Renal cortical epithelial cell (primary cell): ENCODE measurements at places on chromosomes 7 and 10. TPM values are rescaled to one million over a fixed set of nuclear protein-coding genes. Genes with fewer than 3 reads are reported as not detected.

DNA sequence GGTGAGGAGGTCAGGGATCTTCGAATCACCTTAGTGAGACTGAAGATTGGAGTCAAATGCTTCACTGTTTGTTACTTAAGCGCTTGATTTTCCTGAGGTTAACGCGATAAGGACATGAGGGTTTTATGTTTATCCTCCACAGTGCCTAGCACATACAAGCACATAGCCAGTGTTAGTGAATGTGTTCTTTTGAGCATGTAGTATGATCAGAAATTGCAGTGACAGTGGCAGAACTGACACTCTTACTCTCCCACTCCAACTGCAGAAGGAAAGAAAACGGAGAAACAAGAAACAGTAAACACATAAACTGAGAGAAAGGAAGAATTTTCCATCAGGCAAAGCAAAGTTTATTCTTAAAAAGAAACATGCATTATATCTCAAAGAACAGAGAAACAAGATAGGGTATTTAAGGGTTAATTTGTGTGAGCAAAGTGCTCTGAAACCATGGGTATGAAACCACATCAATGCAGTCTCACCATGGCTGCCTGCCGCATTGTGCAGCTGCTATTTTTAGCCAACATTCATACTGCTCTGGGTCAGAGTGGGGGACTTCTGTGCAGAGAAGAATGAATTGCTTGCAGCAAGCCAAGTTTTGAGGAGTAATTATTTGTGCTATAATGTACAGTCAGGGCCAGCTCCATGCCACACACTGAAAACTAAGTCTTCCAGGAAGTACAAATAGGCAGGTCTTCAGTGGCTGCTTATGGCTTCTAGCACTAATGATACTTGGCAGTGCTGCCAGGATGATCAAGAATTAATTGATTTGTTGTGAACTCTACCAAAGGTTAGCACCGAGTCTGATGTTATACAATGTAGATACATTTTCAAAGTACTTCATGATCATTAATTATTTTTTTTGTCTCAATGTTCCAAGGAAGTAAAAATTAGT is 152.0 kb downstream of the MACC1 start:
- peak; percentile 87 for DNase-seq

DNA sequence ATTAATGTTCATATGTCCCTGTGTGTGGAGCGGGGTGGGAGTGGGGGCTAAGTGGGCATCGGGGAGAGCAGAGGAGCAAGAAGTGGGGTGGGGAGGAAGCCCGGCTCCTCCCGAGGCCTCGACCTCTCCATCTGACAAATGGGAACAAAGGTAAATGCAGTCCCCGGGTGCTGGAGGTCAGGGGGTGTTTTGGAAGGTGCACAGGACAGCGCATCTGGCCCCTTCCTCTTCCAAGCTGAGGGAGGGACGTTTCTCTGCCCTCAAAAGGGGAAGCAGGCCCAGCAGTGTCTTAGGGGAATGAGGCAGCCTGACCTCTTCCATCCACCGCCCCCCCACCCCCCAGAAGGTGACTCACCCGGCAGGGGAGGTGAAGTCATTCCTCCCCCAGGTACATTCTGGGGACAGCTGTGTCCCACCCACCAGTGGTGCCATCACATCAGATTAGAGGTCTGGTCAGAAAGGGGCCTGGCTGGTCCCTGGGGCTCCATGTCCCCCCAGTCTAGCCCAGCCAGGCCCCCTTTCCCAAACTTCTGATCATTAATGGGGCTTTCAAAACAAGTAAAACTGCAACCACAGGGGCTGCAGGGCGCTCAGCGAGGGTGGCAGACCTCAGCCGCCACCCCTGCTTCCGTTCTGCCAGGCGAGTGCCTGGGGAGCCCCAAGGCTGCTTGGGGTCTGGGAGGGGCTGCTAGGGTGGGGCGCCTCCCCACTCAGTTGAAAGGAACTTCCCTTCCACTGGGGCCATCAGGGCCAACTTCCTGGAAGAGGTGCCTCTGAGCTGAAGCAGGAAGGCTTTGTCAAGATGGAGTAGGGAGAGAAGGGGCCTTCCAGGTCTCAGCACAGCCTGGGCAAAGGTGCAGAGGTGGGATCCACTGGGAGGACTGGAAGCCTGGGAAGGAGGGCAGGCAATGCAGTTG is 10.8 kb downstream of the LFNG start:
- DNase-seq = no peak

DNA sequence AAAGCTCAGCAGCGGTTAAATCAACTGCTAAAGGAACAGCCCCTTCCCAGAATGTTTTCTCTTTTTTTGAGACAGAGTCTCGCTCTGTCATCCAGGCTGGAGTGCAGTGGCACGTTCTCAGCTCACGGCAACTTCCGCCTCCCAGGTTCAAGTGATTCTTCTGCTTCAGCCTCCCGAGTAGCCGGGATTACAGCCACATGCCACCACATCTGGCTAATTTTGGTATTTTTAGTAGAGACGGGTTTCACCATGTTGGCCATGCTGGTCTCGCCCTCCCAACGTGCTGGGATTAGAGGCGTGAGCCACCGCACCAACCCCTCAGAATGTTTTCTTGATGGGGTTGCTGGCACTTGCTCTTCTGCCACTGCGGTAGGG is 59.8 kb upstream of the IL6 start:
- DNase-seq = no peak

- DNase-seq = no peak
Measured at GRCh38 chr10:51343391-51343790, 269.1 kb downstream of the PRKG1 start.

Gene EGFR
- total RNA-seq = 50.2 and 97.1 TPM in 2 replicates
